Aorta (tissue), 5 donors: ENCODE measurements at places on chromosomes 2 and 18. TPM values are rescaled to one million over a fixed set of nuclear protein-coding genes. Genes with fewer than 3 reads are reported as not detected.

SERPINB4 gene
- 0.08 TPM for polyA plus RNA-seq

WDR35 gene
- polyA plus RNA-seq, result 5.9 TPM

GRCh38 chr2:236575510-236575909 is 5.9 kb downstream of the ACKR3 start:
- H3K36me3 ChIP-seq, result peaks cover under 1% of the 10 kb centered on the region
- DNase-seq, result no peak
- H3K27ac ChIP-seq, result no peak overlapping the region
- no peaks in the 10 kb centered on the region for H3K4me1 ChIP-seq
- H3K27me3 ChIP-seq, result no peaks in the 10 kb centered on the region
- H3K4me3 ChIP-seq, result no peak overlapping the region

DNA sequence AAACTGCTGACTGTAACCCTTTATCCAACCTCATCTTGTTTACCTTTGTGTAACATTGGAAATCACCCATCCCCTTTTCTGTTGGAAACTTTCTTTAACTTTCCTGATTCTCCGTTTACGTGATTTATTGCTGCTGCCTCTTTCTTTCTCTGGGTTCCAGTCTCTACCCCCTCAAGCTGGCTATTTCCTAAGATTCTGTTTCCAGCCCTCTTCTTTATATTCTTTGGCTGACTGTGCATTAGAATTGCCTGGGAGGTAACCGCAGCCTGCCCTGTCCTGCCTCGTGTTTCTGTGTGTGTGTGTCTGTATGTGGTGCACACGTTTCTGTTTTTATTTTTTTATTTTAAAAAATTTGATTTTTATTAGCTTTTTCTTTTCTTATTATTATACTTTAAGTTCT is 229.2 kb downstream of the PLCL1 start:
- no peak overlapping the region for H3K4me3 ChIP-seq
- H3K36me3 ChIP-seq, result no peaks in the 10 kb centered on the region
- no peak for DNase-seq
- H3K27me3 ChIP-seq, result no peaks in the 10 kb centered on the region
- no peak overlapping the region for H3K27ac ChIP-seq

DNA sequence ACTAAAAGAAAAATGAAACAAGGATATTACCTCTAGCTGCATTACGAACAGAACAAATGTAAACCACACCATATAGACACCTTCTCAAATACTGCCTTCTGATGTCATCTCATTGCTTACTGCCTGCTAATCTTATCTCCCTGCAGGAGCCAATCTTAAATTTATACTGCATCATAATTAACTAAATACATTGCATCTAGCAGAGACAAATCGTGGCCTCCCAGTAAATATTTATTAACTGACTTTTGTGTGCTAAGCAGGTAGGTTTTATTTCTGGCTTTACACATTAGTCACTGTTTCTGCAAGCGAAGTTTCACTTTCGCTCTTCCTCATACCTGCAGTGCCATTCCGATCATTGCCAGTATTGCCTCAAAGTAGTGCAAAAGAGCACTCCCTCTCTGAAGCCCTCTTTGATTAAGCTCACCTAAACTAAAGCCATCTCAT is 67.5 kb downstream of the SPATS2L start:
- no peaks in the 10 kb centered on the region for H3K27me3 ChIP-seq
- H3K27ac ChIP-seq, result no peak overlapping the region
- DNase-seq, result no peak
- H3K4me3 ChIP-seq, result no peak overlapping the region

DNA sequence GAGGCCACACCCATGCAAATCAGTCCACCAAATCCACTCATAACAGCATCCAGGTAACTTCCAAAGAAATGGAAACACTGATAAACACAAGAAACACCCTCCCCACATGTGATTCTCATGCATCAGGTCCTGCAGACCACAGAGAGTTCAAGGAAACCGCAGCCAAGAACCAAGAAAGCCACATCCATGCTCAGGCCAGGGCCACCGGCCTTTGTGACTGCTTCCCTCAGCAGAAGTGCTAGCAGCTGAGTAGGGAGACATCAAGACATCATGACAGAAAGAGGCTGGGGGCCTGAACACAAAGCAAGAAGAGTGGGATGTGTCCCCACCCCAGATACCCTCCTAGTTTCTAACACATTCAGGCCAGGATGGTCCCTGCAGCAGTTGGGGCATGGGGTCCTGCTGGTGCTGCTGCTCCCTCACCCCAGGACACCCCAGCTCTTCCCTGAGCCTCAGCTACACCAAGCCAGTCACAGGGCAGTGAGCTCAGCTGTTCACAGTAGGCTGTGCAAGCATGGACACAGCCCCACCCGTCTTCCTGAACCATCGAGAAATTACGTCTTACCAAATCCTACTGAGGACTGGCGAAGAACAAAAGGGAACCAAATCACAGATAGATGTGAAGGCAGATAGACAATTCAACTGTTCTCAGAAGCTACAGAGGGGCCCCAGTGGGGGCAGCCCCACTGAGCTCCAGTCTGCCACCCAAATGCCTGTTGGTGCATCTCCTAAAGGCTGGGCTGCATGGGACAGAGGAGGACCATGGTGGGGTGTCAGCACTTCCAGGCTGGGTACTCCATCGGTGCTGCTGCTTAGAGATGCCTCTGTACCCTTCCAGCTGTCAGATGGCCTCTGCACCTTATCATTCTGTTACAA is 60.9 kb downstream of the HDAC4 start:
- DNase-seq, result no peak
- H3K27ac ChIP-seq, result no peak overlapping the region
- H3K27me3 ChIP-seq, result no peaks in the 10 kb centered on the region
- H3K4me3 ChIP-seq, result no peak overlapping the region
- H3K36me3 ChIP-seq, result peaks cover 1% of the 10 kb centered on the region
- no peaks in the 10 kb centered on the region for H3K4me1 ChIP-seq

DNA sequence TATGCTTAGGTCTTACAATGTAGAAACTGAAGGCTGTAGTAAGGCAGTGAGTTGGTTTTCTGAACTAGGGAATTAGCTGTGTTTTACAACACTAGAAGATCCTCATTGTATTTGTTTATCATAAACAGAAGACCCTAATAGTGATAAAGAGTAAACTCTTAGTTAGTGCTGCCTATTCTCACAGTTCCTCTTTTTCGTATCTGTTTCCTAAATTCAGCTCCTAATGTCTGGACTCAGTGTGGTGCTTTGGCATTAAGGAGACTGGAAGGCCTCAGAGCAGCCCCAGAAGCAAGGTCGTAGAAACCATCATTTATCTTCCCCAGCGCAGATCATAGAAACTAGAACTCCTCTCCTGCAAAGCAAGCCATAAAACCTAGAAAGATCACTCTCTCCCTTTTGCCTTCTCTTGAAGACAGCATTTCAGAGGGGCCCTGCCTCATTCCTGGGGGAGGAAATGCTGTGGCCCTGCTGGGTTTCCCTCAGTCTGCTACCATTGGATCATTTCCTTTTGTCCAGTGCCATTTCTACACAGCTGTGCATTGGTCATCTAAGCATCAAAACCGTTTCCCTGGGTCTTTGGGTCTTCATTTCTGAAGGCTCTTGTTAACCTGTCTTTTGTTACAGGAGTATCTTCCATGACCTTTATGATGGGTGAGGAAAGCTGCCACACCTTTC is 4.7 kb downstream of the ACP1 start:
- H3K4me1 ChIP-seq, result no peaks in the 10 kb centered on the region
- H3K4me3 ChIP-seq, result no peak overlapping the region
- DNase-seq, result no peak
- H3K36me3 ChIP-seq, result peaks cover 3% of the 10 kb centered on the region

DNA sequence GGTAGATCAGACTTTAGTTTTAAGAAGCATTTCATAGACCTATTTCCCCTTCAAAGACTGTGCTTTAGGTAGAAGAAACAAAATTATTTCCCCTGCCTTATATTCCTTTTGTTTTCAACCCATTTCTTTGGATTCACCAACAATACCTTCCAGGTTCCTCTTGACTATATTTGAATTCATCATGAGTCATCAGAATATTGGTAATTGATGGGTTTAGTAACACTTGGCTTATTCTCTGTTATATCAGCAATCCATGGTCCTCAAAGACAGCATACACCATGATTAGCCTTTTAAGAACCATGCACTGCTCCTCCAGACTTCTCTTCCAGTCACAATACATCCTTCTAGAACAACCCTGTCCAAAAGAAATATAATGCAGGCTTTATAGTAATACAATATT is 83.0 kb upstream of the NOSTRIN start:
- H3K4me1 ChIP-seq, result peaks cover 2% of the 10 kb centered on the region
- no peak for DNase-seq
- H3K4me3 ChIP-seq, result no peak overlapping the region
- no peaks in the 10 kb centered on the region for H3K36me3 ChIP-seq
- H3K27me3 ChIP-seq, result no peaks in the 10 kb centered on the region

DNA sequence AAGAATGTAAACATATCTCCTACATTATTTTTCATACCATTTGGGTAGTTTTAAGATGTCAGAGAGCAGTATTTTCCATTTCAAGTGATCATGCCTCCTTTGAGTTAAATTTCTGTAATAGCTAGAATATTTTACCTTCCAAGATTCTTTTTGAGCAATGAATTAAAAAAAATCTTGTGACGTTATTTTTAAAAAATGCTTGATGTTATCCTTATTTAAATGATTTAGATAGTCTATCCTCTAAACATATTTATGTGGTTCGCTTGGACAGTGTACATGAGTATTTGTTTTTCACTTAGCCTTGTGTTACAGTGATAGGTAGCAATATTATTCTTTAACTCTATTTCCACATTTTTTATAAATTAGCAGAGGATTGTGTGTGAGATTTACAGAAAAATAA is 639.2 kb upstream of the CDH2 start:
- no peak overlapping the region for H3K4me3 ChIP-seq
- H3K4me1 ChIP-seq, result no peaks in the 10 kb centered on the region
- H3K27ac ChIP-seq, result no peak overlapping the region
- no peak for DNase-seq
- H3K36me3 ChIP-seq, result no peaks in the 10 kb centered on the region
